Renal cortical epithelial cell (primary cell): ENCODE measurements at places on chromosomes 4 and X. TPM values are rescaled to one million over a fixed set of nuclear protein-coding genes. Genes with fewer than 3 reads are reported as not detected.
A peak's percentile ranks its signal among the peaks of the same experiment; 100 is the strongest.

The UNC5C gene
- total RNA-seq: 0.05 TPM in 1 of 2 replicates, not detected in the other

The UGDH gene
- 317 and 424 TPM in 2 replicates for total RNA-seq

The SLC7A11 gene
- total RNA-seq: 2.9 and 11.1 TPM in 2 replicates

The PPARGC1A gene
- total RNA-seq: 2.3 and 62.4 TPM in 2 replicates

The CT45A1 gene
- not detected in 2 replicates for total RNA-seq

- DNase-seq: no peak
These were observed 55.8 kb downstream of the CLCN5 start for GRCh38 chrX:49978176-49978575.

DNA sequence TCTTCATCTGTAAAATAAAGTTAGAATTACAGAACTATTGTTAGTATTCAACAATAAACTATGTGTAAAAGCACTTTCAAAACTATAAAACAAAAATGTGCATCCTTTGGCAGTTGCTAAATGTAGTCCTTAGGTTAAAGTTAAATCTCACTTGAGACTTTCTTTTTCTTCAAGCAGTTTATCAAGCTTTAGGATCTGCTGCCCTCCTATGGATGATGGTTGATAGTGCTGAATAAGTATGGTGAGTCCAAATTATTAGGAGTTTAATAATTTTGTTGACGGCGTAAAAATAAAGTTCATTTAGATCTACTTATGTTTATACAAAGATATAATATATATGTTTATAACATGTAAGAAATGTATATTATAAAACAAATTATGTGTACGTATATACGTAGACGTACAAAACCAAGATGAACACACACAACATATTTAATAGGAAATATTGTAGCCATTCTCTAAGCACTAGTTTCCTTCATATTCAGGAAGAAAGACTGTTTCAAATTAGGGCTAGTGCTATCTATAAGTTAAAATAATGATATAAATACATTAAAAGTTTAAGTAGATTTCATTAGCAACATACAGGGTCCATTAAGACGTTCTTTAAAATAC lies 22.3 kb downstream of the UGT2A2 start:
- peak; percentile 77 for DNase-seq

DNA sequence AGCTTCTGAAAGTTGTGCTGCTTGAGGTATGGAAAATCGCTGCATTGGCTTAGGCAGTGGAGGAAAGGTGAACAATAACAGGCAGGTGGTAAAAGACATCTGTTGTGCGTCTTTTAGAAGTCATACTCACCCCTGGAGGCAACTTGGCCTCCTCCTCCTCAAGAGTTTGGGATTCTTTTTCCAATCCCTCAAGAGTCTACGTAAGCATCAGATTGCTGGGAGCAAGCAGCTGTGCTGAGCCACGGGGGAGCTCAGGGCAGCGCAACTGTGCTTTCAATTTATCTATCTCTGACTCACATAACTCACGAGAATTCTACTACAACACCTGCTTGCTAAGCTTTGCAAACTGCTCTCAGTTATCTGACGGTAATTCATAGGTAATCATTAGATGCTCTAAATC lies 6.4 kb upstream of the RBMX2 start:
- no peak for DNase-seq

DNA sequence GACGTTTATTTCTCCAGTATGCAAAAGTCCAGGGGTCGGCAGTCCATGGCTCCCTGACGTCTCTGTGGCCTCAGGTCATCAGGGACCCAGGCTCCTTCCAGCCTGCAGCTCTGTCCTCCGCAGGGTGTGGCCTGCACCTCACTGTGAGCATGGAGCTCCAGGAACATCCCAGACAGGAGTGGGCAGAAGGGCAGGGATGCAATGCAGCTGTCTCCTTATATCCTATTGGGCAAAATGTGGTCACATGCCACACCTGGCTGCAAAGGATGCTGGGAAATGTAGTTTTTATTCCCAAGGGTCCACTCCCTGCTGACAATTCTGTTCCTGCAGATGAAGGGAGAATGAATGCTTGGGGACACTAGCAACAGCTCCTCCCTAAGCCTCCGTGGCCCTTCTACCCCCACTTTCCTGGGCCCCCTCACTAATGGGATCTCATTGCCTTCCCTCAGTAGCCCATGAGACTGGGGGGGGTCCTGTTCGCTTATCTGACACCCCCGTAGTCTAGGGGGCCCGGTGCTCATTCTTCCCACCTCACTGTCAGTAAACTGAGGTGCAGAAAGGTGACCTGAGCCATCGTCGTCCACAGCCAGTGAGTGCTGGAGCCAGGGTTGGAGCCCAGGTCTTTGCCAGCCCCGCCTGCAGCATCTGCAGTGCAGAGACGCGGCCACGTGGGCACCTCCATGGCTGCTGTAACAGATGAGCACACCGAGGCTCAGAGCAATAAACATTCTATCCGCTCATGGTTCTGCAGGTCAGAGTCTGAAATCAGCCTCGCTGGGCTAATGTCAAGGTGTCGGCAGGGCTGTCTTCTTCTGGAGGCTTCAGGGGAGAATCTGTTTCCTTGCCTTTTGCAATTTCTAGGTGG lies 5.9 kb upstream of the GRPEL1 start:
- peak; percentile 41 for DNase-seq

DNA sequence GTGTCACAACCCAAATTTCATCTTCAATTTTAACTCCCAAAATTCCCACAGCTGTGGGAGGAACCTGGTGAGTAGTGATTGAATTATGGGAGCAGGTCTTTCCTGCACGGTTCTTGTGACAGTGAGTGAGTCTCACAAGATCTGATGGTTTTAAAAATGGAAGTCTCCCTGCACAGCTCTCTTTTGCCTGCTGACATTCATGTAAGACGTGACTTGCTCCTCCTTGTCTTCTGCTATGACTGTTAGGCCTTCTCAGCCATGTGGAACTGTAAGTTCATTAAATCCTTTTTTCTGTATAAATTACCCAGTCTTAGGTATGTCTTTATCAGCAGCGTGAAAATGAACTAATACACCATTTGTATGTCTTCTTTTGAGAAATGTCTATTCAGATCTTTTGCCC lies 13.0 kb upstream of the BLTP1 start:
- DNase-seq: no peak

GRCh38 chrX:43505769-43506168 lies 150.3 kb upstream of the MAOA start:
- DNase-seq: peak; percentile 68

- peak; percentile 54 for DNase-seq
These were observed 174.1 kb upstream of the CASK start for GRCh38 chrX:42097486-42097885.

DNA sequence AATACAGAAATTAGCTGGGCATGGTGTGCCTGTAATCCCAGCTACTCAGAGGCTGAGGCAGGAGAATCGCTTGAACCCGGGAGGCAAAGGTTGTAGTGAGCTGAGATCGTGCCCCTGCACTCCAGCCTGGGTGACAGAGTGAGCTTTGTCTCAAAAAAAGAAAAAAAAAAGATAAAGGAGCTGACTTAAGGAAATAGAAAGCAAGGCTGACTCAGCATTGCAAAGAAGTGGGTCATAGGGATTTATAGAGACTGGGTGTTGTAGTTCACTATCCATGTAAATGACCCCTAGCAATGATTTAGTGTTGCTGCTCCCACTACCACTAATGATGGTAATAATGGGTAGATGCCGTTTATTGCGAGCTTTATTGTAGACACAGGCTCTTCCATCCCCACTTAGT lies 47.6 kb downstream of the ADD1 start:
- DNase-seq: peak; percentile 72

DNA sequence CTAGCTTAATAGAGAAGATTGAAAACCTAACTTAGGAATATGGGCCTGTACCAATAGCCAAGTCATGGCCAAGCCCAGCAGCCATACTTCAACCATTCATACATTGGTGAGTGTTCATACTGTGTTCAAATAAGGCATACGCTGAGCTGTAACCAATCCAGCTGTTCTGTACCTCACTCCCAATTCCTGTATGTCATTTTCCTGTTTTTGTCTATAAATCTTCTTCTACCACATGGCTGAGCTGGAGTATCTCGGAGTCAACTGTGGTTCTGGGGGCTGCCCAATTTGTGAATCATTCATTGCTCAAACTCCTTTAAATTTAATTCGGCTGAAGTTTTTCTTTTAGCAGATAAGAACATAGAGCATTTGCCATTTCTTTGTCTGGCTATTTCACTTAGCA lies 195.3 kb upstream of the ANKRD50 start:
- DNase-seq: no peak

DNA sequence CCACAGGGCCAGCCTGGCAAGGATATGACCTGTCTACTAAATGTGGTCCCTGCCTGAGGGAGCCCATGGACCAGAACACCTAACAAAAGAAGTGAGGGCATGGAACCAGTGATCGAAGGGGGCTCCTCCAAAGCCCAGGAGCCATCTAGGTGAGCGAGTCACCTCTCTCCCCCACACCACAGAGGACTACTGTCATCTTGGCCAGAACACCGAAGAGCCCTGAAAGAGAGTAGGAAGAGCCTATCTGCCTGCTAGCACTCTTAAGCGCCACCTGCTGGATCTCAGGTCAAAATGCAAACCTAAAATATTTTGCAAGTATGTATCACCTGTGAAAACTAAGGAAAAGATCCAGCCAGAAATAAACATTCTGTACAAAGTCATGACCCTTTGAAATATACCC lies 137.9 kb upstream of the ZXDB start:
- peak; percentile 13 for DNase-seq

GRCh38 chrX:10381193-10381592 lies 224.4 kb downstream of the CLCN4 start:
- DNase-seq: peak; percentile 12

DNA sequence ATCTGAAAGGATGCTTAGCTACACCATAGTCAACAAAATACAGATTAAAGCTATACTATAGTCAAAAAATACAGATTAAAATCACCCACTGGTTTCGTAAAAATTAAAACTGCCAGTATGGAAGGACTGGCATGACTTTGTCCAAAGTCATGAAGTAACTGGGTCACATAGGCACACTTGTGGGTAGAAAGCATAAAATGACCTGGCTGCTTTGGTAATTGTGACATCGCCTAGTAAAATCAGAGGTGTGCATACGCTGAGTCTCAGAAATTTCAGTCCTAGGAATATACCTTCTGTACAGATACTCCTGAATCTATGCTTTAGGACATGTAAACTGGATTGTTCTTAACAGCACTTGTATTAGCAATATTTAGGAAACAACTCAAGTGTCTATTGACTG lies 28.1 kb downstream of the CLNK start:
- DNase-seq: no peak

GRCh38 chr4:102579794-102580462 lies 78.8 kb downstream of the NFKB1 start:
- DNase-seq: no peak

DNA sequence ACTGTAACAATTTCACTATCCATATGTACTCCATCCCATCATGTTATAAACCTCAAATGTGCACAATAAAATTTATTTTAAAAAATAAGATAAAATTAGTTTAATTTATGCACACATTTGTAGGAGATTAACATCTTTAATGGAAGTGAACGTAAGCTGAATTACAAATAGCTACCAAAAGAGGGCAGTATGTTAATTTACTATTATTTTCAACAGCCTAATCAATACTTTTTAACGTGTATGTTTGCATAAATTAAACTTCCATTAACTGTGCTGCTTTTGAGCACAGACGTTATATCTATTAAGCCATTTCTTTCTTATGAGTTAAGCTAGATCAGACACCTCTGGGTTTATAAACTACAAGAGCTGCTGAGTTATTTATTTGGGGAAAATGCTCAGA lies 56.5 kb upstream of the PHKA2 start:
- DNase-seq: peak; percentile 7

DNA sequence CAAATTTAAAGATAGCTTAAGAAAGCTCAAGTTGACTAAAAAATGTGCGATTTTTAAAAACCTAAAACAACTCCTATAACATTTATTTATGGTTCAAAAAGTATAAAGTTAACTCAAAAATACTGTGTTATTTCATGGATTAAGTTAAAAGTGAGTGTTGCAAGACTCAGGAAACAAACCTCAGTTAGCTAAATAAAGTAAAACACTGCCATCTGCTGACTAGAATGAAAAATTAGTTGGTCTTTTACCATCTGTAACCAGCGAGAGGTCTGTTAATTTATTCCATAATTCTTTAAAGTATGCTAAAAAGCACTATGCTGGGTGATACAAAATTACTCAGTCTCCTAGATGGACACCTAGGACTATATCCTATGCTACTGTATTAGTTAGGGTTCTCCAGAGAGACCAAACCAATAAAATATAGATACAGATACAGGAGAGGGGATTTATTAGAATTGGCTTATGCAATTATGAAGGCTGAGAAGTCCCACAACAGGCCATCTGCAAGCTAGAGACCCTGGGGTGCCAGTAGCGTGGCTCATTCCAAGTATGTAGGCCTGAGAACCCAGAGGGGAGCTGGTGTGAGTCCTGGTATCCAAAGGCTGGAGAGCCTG lies 4.9 kb upstream of the WDFY3 start:
- peak; percentile 77 for DNase-seq

DNA sequence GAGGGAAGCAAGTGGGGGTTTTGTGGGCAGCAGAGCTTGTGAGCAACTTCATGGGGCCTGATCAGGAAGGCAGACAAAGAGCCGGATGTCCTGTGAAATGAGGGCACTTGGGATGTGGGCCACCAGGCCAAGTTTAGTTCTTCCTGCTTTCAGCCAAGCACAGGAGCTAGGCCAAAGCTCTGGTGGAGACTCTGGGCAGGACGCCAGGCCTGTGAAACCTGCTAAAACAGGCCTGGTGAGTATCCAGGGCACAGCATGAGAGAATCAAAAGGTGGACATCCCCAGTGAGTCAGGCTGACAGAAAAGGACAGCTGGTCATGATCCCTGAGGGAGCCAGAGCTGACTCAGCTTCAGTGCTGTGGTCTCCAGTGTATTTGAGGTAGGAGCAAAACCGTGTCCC lies 95.7 kb downstream of the NPNT start:
- DNase-seq: peak; percentile 97

DNA sequence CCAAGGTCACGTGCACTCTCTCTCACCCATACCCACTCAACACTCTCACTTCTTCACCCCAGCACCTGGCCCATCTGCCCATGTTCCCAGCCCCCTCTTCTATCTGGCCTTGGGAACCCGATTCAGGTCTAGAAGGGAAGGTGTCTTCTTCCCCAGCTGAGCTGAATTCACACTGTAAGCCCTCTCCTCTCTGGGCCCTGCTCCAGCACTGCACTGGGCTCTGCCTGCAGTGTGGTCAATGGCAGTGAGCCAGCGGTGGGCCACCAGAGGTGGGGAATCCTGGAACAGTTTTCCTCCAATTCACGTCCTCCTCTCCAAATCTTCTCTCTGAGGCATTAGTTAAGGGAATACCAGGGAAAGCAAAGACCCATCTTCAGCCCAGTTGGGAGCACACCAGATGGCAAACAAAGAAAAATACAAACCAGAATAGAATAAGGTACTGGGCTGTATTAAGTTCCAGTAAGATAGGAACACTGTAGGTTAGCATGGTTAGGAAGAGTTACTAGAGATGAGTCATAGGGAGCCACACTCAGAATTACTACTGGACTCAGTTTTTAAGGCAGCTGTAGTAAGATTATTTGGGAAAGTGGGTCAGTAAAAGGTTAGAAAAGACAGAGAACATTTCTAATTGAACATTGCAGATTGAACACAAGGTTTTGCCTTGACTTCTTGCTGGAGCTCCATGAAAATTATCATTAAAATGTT lies 5.0 kb downstream of the AWAT2 start:
- no peak for DNase-seq

DNA sequence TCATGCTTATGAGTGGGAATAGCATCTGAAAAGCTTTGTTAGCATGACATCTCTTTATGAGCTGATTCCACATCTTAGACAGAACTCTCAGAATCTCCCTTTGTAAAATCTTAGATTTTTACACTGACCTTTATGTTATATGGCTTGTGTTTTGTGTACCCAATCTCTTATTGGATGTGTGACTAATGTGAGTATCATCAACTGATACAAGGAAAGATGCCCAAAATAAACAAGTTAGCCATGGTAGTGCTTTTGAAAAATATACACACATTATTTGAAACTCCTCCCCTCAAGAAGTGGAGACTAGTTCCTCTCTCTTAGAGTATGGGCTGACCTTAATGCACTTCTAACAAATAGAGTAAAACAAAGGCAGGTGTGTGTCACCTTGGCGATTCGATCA lies 160.1 kb upstream of the NRK start:
- no peak for DNase-seq
